ENCODE measurements at places on chromosomes 12 and 14. TPM values are rescaled to one million over a fixed set of nuclear protein-coding genes. Genes with fewer than 3 reads are reported as not detected.

The CLBA1 gene
- 0.85 TPM for total RNA-seq

The TMEM117 gene
- 4.2 TPM for total RNA-seq

The OR6C2 gene
- total RNA-seq = not detected

DNA sequence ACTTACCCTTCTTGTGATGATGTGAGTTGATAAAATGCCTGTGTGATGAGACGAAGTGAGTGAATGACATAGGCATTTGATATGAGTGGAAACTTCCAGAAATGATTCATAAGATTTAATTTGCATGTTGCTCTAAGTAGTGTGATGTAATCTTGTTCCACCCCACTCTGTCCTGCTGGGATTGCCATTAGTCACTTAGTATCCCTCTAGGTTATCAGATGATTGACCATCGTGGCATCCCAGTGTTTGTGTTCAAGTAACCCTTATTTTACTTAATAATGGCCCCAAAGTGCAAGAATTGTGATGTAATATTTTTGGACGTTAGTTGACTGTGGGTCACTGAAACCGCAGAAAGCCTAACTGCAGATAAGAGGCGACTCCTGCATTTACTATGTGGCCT lies 214.4 kb upstream of the DIO2 start:
- no peaks in the 10 kb centered on the region for H3K36me3 ChIP-seq
- no peak overlapping the region for H3K4me3 ChIP-seq
- no peaks in the 10 kb centered on the region for H3K27me3 ChIP-seq

DNA sequence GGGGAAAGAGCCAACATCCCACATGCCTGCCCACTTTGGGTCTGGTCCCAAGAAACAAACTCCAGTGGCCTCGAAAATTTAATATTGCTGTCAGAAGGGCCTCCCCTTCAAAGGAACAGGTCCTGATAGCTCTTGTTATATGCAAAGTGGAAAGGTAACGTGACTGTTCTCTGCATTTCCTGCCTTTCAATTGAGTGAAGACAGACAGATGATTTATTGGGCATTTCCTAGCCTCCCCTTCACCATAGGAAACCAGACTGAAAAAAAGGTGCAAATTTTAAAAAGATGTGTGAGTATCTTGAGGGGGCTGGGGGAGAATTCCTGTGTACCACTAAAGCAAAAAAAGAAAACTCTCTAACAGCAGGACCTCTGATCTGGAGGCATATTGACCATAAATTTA lies 235.2 kb downstream of the ZFP36L1 start:
- no peak overlapping the region for H3K27ac ChIP-seq
- H3K4me1 ChIP-seq = peaks cover 7% of the 10 kb centered on the region
- no peaks in the 10 kb centered on the region for H3K36me3 ChIP-seq
- H3K4me3 ChIP-seq = no peak overlapping the region

DNA sequence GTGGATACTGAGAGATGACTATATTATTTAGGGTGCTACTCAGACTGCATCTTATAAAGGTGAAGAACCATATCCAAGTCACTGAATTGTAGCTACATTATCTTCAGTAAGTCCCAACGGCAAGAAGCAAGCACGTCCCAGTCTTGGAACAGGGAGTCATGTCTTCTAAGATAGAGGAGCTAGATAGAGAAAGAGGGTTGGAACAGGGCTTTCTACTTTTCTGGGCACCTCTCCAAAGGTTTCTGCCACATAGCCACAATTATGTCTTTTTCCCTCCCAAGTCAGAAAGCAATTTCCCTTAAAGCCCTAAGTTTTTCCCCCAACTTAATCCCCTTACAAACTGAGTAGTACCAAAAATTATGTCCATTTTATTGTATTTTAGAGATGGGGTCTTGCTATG lies 22.4 kb downstream of the MAPK1IP1L start:
- H3K36me3 ChIP-seq = no peaks in the 10 kb centered on the region
- peak overlapping the region; percentile 69 for H3K4me3 ChIP-seq
- ATAC-seq = no peak
- H3K27ac ChIP-seq = peak overlapping the region; percentile 83
- no peaks in the 10 kb centered on the region for H3K27me3 ChIP-seq
- peaks cover 34% of the 10 kb centered on the region for H3K4me1 ChIP-seq

DNA sequence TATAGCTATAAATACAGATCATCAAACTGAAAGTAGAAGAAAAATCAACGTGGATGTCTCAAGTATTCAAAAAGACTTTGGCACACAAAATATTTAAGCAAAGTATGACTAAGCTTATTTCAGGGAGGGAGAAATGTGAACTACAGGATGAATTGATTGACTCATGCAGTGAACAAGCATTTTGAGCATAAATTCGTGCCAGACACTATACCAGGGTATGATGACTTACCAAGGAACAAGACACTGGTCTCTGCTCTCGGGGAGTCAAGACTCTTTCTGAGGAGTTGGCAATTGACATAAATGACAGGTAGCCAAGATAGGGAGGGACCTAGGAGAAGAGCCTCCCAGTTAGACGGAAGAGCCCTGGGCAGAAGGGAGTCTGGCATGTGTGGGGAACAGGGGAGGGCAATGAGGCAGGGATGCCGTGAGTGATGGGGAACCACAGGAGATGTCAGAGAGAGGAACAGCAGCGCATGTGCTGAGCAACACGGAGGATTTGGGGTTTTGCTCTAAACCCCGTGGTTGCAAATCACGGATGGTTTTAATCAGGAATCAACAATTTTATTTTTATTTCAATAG lies 115.2 kb downstream of the TMEM132D start:
- H3K27ac ChIP-seq = no peak overlapping the region
- H3K36me3 ChIP-seq = no peaks in the 10 kb centered on the region
- no peaks in the 10 kb centered on the region for H3K4me1 ChIP-seq
- no peaks in the 10 kb centered on the region for H3K27me3 ChIP-seq

The AVPR1A gene
- not detected for total RNA-seq

The VIPAS39 gene
- total RNA-seq = 19.0 TPM

- H3K4me1 ChIP-seq = no peaks in the 10 kb centered on the region
- H3K36me3 ChIP-seq = no peaks in the 10 kb centered on the region
- H3K27me3 ChIP-seq = no peaks in the 10 kb centered on the region
- ATAC-seq = no peak
These were observed 273.9 kb downstream of the TRHDE start for GRCh38 chr12:72546106-72546505.

DNA sequence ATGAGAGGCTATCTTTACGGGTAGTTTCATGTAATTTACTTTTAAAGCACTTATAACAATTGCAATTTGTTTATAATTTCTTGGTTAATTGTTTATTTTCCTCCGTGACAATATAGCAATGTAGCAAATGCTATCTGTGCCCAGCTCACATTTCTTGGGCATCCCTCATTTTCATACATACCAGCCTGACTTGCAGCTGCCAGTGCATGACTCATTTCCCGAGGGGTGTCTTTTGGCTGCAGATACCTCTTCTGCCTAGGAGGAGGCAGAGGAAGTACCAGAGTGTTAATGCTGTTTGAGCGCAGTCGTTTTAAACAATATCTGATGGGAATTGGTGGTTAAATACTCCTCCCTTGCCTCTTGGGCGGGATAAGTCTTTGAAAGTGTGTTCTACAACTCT lies 104.2 kb upstream of the ABCD2 start:
- H3K4me1 ChIP-seq = no peaks in the 10 kb centered on the region

DNA sequence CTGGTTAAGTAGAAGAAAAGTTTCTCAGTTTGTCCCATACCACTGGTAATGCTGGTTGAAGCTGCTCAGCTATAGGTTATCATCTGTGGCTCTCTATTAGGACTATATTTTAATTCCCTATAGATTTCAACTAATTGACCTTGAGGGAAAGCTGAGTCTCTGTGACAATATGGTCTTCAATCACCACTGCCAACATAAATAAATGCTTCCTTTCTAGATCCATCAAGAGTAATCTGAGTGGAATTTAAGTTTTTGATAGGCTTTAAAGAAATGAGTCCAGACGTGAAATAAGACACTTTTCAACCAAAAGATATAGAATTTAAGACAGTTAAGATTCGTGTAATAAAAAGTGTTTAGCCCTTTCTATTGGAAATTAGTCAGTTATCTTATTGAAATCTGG lies 63.5 kb upstream of the MYF6 start:
- H3K27ac ChIP-seq = no peak overlapping the region
- H3K4me1 ChIP-seq = no peaks in the 10 kb centered on the region
- H3K27me3 ChIP-seq = no peaks in the 10 kb centered on the region
- no peaks in the 10 kb centered on the region for H3K36me3 ChIP-seq
- H3K4me3 ChIP-seq = no peak overlapping the region
- no peak for ATAC-seq

The SLCO1A2 gene
- total RNA-seq = not detected

DNA sequence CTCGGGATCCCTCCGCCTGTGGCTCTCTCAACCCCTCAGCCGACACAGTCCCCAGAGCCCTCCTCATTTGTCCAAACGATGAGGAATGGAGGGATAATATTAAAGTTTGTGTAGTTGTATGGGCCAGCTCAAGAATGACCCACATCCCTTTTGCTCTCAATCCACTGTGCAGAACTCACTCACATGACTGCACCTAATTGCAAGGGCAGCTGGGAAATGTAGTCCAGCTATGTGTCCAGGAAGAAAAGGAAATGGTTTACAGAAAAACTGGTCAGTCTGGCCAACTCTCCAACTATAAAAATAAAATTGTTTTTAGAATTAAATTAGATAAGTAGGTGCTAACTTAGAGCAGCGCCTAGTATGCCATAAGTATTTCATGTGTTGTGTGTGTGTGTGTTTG lies 66.6 kb downstream of the GALNT8 start:
- no peaks in the 10 kb centered on the region for H3K4me1 ChIP-seq
- ATAC-seq = no peak
- no peak overlapping the region for H3K4me3 ChIP-seq
- peaks cover 13% of the 10 kb centered on the region for H3K27me3 ChIP-seq
- H3K27ac ChIP-seq = no peak overlapping the region
- H3K36me3 ChIP-seq = peaks cover 7% of the 10 kb centered on the region

The PLEKHG7 gene
- total RNA-seq = not detected

DNA sequence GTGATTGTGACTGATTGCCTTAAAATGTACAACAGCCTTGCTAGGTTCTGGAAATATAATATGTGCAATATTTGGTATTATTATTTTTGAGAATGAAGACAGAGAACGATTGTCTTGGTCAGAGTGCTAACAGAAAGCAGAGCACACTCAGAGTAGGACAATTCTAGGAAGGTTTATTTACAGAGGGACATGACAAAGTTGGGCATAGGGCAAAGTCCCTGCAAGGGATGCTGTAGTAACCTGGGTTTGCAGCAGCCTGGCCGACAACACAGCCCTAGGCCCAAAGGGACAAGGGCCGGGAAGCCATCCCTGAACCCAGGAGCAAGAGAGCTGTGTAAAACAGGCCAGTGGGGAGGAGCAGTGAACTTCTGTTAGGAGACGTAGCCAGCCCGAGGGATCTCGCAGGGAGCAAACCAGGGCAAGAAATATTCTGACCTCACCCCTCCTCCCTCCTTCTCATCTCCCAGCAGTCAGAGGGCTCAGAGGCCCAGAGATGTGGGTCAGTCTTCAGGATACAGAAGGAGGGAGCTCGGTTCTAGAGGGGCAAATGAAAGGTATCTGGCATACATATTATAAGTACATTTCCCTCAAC lies 51.0 kb upstream of the FERMT2 start:
- H3K4me1 ChIP-seq = no peaks in the 10 kb centered on the region
- no peak for ATAC-seq
- H3K27ac ChIP-seq = no peak overlapping the region
- H3K36me3 ChIP-seq = no peaks in the 10 kb centered on the region

The CLEC14A gene
- not detected for total RNA-seq

GRCh38 chr14:79419571-79420327 lies 791.6 kb downstream of the DIO2 start:
- H3K27ac ChIP-seq = no peak overlapping the region
- no peaks in the 10 kb centered on the region for H3K4me1 ChIP-seq
- H3K27me3 ChIP-seq = no peaks in the 10 kb centered on the region
- no peaks in the 10 kb centered on the region for H3K36me3 ChIP-seq
- ATAC-seq = no peak
- H3K4me3 ChIP-seq = no peak overlapping the region

DNA sequence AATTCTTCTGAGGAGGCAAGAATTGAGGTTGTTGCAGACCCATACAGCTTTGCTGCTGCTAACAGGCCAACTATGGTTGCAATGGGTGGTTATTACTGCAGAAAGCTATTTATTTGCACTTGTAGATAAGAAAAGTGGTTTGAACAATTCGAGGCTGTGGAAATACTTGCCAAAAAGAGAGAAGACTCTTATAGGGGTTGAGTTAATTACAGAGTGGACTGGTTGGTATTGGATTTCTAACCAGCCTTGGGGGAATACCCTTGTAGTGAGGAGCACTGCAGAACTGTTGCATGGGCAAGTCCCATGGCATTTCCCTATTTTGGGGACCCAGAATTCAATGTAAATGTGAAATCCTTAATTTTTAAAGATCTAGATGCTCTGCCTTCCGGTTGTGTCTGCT lies 120.5 kb downstream of the KCNMB4 start:
- H3K4me3 ChIP-seq = no peak overlapping the region
- H3K27me3 ChIP-seq = peaks cover 15% of the 10 kb centered on the region
- no peaks in the 10 kb centered on the region for H3K4me1 ChIP-seq

DNA sequence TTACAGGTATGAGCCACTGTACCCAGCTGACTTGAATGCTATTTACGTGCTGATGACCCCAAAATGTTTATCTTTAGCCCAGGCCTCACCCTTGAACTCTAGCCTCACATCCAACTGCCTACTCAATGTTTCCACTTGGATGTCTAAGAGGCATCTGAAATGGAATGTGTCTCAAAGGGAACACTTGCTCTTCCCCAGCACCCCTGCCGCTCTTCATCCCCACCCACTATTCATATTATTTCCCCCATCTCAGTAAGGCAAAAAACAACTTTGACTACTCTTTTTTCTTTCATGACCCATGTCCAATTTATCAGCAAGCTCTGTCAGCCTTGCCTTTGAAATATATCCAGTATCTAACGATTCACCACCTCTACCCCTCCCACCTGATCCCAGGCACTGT lies 204.6 kb downstream of the PAWR start:
- no peak overlapping the region for H3K4me3 ChIP-seq
- ATAC-seq = no peak
- no peaks in the 10 kb centered on the region for H3K36me3 ChIP-seq
- no peaks in the 10 kb centered on the region for H3K27me3 ChIP-seq
- H3K27ac ChIP-seq = no peak overlapping the region

- H3K27me3 ChIP-seq = no peaks in the 10 kb centered on the region
- H3K4me3 ChIP-seq = no peak overlapping the region
These were observed 131.2 kb upstream of the PDE3A start for GRCh38 chr12:20237091-20237490.

DNA sequence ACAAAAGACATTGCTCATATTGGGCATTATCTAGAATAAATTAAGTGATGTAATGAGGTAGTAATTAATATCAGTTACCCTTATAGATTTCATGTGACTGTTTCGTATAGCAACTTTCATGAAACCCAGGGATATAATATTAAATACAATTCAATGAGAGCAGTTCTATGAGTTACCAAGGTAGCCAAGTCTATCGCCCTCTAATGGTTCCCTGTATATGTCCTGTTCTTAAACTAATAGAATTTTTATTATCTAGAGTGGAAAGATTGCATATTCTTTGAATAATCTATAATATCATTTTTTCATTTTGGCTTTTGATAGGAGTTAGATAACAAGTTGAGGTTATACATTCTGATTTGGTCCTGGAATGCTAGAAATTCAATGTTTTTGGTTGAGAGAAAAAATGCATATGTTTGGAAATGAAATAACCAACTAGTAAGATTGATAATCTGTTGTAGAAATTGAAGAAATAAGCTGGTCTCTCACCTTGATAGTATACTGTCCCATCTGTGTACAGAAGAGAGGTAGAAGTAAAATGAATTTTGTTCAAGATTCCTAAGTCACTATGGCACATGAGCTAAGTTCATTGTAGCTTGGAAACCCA lies 59.7 kb downstream of the SCFD1 start:
- no peak overlapping the region for H3K4me3 ChIP-seq
- H3K27ac ChIP-seq = no peak overlapping the region

Measured in activated T-helper 17 cell treated with anti-CD3 and anti-CD28 coated beads, Interleukin-2, amount 50 U/mL, for 72 hours (primary cell).